ENCODE measurements at places on chromosomes 6 and 20. TPM values are rescaled to one million over a fixed set of nuclear protein-coding genes. Genes with fewer than 3 reads are reported as not detected.

The TAB2 gene
- 73.2 TPM for total RNA-seq

The ECT2L gene
- total RNA-seq = 0.33 TPM

The STMND1 gene
- total RNA-seq = not detected

The TGM3 gene
- not detected for total RNA-seq

The SSTR4 gene
- total RNA-seq = not detected

The OR2B6 gene
- not detected for total RNA-seq

The SLC22A23 gene
- 5.2 TPM for total RNA-seq

The NPBWR2 gene
- total RNA-seq = not detected

- no peak for DNase-seq
Observed at GRCh38 chr6:27318973-27319372, 6.9 kb upstream of the POM121L2 start.

- no peak for DNase-seq
Observed at GRCh38 chr6:100388868-100389519, 75.7 kb downstream of the SIM1 start.

DNA sequence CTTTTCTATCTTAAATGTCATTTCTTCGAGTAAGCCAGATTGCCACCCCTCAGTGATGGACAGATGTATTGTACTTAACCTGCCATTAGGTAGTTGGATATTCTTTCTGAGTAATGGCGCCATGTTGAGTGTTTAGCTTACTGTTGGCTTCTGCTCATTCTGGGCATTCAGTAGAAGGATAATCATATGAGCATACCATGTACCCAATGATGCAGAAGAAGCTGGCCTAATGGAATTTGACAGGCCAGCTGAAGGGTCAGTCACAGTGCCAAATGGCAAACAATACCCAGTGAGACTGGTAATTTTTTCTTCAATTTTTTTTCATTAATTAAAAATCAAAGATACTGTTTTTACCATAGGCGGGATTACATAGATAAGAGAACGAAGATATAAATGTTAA, 1010.8 kb upstream of the EYS start:
- DNase-seq = no peak

DNA sequence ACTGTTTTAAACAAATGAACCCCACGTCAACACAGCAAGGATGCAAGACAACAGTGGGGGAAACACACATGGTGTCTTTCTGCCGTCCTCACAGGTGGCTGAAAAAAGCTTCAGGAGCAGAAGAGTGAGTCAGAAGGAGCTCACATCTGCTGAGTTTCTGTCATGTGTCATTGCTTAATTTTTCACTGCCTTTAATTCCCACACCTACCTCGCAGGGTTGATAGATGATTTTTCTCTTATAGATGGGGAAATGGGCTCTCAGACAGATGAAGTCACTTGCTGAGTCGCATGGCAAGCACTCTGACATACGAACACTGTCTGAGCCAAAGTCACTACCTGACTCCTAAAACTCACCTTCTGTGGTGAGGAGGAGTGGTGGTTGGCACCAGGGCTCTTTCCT, 28.3 kb upstream of the CARMIL1 start:
- no peak for DNase-seq

DNA sequence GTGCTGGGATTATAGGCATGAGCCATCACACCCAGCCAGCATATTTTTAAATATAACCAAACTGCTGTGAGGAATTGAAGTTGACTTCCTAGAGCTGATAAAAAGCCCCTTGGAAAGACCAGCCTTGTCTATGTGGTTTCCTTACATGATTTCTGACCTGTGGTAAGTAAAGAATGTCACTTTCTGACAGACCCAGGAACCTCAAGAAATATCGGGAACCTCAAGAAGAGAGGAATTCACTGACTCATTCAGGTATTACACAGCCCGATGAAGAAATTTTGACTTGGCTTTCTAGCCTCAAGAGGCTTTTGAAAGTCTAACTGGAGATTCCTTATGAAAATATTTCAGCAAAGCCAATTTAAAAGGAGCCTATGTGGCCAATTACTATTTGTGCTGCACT, 71.8 kb downstream of the FOXF2 start:
- no peak for DNase-seq

DNA sequence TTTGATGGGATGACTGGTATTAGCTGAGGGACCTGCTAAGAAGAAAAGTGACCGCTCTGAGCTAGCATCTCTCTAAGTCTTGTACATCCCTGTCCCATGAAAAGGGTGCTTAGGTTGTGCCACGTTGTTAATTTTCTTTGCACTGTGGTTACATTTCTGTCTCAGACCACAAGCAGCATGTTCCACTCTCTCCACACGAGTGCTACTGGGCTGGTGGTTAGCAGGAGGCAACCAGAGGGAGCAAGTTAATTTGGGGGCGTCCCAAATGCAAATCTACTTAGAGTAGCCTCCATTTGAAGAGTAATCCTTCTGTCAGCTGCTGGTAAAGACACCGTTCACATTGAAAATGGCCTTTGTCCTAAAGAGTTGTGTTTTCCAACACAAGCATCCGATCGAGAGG, 3.4 kb upstream of the SCML4 start:
- DNase-seq = no peak

- no peak for DNase-seq
Observed at GRCh38 chr6:101803136-101803535, 409.6 kb downstream of the GRIK2 start.

GRCh38 chr20:32193996-32194395, 13.5 kb downstream of the PLAGL2 start:
- no peak for DNase-seq

- peak; percentile 85 for DNase-seq
Observed at GRCh38 chr6:41546475-41546865, 289 bp downstream of the FOXP4 start.

GRCh38 chr6:29827579-29828470, at the start of gene HLA-G:
HLA-G (plus strand) TSS chr6:29827825; CDS start chr6:29827845, 20 bp downstream.
- DNase-seq = peak; percentile 78

DNA sequence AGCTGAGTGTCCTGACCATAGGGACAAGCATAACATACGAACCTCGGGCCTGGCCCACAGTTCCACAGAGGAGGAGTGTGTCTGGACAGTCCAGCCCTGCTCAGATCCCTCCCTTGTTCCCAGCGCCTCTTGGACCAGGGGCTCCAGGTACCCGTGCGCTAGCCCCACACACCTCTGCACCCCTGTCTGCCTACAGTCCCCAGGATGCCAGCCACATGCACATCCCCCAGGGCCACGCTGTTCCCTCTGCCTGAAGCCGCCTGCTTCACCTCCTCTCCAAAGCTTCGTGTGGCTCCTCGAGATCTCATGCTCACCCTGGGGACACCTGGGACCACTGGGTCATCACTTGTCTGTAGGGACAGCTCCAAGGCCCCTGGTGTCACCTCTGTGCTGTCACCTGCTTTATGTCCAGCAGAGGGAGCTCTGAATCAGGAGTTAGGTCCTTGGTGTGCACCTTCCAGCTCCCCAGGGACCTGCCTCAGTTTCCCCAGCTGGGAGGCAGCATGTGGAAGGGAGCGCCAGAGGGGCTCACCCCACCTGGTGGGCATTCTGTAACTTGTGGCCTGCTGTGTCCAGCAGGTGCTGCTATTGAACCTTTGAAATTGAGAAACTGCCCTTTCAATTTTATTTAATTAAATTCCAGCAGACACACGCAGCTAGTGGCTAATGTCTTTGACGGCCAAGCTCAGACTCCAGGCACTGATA, 7.3 kb upstream of the YTHDF1 start:
- DNase-seq = no peak

Measured in posterior vena cava (tissue), 2 donors.